ENCODE measurements at places on chromosomes 2 and 18.

- DNase-seq, result no peak
Observed at GRCh38 chr2:73141896-73142295, 29.1 kb upstream of the RAB11FIP5 start.

GRCh38 chr2:109497463-109497862 lies 116.3 kb downstream of the SEPTIN10 start:
- DNase-seq, result no peak

- no peak for DNase-seq
Observed at GRCh38 chr2:220785178-220785577, 786.9 kb downstream of the EPHA4 start.

GRCh38 chr2:221614274-221614673 lies 42.2 kb upstream of the EPHA4 start:
- no peak for DNase-seq

- no peak for DNase-seq
Observed at GRCh38 chr2:12196495-12196894, 450.1 kb downstream of the LPIN1 start.

DNA sequence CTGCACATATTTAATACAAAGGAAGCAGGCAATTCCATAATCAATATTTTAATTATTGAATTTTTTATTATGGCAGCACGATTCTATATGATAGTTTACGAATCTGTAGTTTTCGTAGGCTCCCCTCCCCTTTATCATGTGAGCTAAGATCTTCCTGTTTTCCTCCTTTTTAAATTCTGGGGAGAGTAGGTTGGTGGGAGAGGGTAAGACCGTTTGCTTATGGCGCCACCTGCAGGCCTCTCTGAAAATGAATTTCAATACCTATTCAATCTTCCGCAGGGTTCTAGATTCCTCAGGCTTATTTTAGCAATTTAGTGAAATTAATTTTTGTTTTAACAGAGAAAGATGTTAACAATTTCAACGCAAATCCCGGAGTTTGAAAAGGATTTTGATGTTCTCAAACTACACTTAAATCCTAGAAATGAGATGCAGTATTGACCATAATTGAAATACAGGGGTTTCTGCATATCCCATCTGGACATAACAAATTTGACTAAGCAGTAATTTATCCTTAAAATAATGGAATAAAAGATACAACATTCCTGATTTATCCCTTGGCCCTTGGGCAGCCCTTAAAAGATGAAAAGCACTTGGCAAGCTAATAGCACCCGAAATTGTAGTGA lies 12.8 kb upstream of the GBX2 start:
- DNase-seq, result peak; percentile 86
